ENCODE measurements at places on chromosomes 11 and 22.

GRCh38 chr11:11624204-11624603 is 2.4 kb upstream of the GALNT18 start:
- no peak for DNase-seq

DNA sequence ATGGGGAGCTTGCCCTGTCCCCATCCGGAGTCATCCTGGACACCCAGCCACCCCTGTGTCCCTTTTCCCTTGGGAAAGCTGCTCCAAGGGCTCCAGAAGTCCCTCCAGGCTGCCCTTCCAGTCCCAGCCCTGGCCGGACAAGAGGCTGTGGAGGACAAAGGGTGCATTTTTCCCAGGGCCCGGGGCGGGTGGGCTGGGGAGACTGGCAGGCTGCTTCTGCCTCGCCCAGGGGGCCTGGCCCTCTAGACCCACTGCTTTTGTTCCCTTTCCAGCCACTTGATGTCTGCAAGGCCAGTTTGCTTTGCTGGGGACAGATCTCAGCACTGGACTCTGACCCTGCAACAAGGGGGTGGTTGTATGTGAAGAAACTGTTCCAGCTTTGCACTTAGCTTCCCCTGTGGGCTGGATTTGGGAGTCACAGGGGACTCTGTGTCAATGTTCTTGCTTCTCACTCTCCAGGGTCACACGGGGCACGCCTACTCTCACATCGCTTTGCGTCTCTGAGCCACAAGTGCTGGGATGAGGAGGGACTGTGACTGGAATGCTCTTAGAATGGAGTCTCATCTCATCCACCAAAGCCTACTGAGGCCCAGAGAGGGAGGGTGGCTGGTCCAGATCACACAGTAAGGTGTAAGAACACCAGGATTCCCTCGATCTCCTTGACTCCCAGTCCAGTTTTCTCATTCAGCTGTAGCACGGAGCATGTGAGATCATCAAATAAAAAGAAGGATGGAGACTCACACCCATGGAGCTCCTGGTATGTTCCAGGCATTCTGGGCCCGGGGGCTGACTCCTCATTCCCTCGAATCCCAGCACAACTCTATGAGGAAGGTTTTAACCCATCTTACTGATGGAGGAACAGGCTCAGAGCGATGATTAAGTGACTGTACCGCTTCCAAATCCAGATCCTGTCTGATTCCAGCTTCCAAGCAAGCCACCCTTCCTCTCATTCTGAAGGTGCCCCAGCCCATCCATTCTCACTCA is 59.9 kb downstream of the FBXO7 start:
- peak; percentile 44 for DNase-seq

GRCh38 chr11:2308713-2309112 is 6.9 kb downstream of the TSPAN32 start:
- no peak for DNase-seq

DNA sequence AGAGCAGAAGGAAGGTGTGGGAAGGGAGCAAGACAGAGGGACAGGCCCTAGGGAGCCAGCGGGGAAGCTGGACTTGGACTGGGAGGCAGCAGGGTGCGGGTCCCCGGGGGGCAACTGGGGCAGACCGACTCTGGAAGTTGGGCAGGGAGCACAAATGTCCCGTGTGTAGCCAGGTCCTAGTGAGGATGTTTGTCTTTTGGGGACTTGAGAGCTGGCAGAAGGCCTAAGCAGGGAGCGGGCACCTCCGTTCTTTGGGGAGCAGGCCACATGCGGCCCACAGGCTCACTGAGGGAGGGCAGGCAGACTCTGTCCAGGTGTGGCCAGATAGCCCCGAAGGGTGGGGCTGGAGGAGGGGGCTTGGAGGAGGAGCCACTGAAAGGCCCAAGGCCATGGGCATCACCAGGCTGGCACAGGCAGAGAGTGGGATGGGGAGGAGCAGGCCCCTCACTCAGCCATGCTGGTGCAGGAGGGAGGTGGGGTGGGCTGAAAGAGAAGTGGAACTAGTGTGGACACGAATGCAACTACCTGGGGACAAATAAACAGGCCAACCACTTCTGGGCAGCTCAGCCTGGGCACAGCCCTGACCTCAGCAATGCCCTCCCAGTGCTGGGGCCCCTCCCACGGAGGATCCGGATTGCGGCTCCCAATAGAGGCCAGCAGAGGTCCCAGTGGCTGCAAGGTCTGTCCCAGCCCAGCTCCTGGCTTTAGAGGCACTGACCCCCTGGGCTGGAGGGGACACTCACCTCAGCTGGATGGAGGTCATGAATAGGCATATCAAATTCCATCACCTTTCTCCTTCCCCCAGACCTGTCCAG is 1.3 kb upstream of the SCARF2 start:
- DNase-seq, result no peak

GRCh38 chr22:36144886-36145541 is 15.5 kb downstream of the APOL3 start:
- peak; percentile 78 for DNase-seq

DNA sequence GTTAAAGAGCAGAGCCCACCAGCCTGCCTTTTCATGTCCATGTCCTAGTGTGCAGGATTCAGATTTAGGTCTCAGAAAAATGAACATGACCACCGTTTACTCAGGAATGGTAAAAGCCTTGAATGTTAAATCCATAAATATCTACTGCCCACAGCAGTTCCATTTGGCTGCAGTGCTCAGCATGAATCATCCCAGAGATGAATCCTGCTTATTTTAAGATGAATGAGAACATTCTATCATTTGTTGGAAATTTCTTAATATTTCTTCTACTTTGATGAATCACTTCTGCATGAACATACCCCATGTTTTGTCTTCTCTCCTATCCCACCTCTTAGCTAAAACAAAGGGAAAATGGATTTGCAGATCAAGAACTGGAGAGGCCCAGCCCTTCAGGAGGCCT is 47.5 kb upstream of the AQP11 start:
- peak; percentile 52 for DNase-seq

DNA sequence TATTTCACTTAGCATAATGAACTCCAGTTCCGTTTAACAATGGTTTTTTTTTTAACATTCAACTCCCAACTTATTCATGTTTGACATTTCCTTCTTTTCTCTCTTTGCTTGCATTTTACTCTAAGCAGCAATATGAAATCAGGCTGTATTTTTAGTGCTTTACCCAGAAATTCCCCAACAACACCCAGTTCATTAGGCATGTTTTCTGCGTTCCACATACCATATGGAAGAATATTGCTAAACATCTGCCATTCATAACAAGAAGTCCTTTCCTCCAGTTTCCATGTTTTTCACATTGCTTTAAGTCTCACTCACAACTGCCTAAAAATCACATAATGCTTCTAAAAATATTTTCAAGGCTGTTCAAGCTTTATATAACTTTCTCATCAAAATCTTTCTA is 45.8 kb downstream of the PLAAT5 start:
- no peak for DNase-seq

- DNase-seq, result no peak
Observed at GRCh38 chr22:48021991-48022401, 1259.5 kb downstream of the TBC1D22A start.

GRCh38 chr11:86615487-86615886 is 56.9 kb downstream of the ME3 start:
- no peak for DNase-seq

DNA sequence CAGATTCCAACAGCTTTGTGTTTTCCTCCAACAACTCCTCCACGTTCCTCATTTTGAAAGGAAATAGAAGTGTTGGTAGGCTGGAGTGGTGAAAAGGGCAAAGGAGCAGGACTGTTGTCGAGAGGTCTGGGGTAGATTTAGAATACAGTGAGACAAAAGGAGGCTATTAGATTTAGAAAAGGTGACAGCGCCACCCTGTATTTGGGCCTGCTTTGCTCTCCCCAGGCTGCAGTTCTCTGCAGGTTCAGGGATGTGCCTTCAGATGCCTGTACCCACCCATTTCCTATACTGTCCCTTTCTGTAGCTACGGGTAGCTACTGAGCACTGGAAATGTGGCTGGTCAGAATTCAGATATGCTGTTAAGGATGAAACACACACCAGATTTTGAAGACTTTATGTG is 20.8 kb downstream of the MMP13 start:
- no peak for DNase-seq

- no peak for DNase-seq
Observed at GRCh38 chr22:24181996-24182899, 961 bp downstream of the SUSD2 start.

DNA sequence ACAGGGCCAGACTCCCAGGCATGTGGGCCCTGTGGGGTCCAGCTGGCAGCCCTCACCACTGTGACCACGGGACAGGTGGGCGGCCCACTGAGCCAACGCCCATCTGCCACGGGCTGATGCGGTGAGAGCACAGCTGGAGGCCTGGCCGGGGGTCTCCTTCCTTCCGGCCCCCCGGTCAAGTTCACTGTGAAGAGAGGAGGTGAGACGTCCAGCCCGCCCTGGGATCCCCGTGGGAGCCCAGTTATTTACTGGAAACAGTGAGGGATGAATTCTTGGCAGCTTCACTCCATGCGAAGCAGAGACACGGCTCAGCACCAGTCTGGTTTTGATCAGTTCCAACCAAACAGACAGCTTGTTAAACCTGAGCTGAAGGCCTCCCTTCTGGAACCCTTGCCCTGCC is 38.7 kb downstream of the WNT11 start:
- DNase-seq, result peak; percentile 40

GRCh38 chr11:132032555-132032954 is 662.1 kb downstream of the NTM start:
- DNase-seq, result peak; percentile 70

DNA sequence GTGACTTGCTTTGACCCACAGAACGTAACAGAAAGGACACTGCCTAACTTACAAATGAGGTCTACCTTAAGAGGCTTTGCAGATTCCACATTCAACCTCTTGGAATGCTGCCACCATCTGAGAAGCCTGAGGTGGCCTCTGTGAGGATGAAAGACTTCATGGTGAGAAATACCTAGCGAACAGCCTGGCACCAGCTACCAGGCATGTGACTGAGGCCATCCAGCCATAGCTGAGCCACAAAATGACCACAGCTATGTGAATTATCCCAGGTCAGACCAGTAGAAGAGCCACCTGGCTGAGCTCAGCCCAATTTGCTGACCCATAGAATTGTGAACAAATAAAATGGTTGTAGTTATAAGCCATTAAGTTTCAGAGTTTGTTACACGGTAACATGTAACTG is 37.5 kb downstream of the PPARA start:
- DNase-seq, result no peak

- no peak for DNase-seq
Observed at GRCh38 chr11:121499405-121499804, 46.6 kb upstream of the SORL1-AS1 start.

DNA sequence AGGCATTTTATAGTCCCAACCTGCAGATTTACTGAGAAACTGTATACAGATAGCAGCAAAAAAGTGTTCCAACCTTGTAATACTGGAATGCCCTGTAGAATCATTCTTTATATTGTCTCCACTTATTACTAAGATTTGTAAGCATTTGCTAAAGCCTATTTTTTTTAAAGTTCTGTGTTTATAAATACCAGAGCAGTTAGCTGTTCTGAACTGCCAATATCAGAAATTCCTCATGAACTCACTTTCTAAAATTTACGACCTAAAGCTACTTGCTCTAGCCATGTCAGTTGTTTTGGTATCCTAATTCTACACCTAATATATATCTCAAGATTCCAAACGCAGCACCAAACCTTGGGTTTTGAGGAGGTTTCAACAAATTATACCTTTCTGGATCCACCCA is 103.2 kb downstream of the C11orf65 start:
- DNase-seq, result peak; percentile 41

GRCh38 chr22:29151316-29151715 is 54.4 kb upstream of the EMID1 start:
- no peak for DNase-seq

DNA sequence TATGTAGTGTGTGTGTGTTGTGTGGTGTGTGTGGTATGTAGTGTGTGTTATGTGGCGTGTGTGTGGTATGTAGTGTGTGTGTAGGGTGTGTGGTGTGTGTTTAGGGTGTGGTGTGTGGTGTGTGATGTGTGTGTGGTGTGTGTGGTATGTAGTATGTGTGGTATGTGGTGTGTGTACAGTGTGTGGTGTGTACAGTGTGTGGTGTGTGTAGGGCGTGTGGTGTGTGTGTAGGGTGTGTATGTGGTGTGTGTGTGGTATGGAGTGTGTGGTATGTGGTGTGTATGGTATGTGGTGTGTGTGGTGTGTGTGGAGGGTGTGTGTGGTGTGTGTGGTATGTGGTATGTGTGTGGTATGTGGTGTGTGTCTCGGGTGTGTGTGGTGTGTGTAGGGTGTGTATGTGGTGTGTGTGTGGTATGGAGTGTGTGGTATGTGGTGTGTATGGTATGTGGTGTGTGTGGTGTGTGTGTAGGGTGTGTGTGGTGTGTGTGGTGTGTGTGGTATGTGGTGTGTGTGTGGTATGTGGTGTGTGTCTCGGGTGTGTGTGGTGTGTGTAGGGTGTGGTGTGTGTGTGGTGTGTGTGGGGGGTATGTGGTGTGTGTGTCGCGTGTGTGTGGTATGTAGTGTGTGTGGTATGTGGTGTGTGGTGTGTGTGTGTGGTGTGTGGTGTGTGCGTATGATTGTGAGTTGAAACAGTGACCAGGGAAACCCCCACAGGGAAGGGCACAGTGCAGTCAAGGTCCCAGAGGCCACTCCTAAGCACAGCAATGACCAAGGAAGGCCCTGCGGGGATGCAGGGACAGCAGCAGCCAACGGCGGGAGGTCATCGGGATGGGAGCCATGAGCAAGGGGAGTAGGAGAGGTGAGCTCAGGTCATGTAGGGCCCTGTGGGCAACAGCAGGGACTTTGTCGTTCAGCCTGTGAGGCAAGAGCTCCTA is 2.9 kb upstream of the PPP6R2 start:
- DNase-seq, result peak; percentile 43

DNA sequence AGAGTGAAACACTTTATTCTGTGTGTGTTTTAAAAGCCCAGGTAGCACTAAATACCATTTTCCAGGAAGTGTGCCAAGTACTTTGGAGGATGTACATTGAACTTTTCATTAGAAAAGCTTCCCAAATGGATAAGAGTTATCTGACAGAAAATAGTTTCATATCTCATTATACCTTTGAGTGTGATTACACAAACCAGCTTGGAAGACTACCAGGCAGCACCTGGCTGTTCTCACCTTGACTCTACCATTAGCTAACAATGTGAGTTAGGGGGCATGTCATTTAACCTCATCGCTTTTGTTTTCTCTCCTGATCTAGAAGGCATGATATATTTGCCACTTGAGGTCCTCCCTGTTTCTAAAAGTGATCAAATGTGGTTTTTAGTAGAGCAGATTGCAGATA is 50.2 kb downstream of the GRM5 start:
- no peak for DNase-seq

GRCh38 chr11:76947190-76947589 is 86.5 kb downstream of the ACER3 start:
- no peak for DNase-seq

DNA sequence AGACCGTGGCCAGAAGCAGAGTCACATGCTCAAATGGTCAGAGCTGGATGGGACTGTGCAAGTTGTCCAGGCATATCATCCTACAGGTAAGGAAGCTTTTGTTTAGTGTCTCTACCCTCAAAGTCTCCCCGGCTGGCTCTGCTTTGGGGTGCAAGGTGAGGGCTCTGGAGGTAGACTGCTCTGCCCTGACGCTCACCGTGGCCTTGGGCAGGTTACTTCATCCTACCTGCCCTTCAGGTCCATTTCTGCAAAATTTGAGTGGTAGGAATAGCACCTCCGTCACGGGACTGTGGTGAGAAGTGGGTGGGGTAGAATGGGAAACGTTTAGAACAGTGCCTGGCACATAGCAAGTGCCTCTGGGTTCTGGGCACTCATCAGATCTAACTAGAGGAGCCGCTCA is 42.2 kb downstream of the NAT10 start:
- no peak for DNase-seq
